Type B pancreatic cell (in vitro differentiated cells): ENCODE measurements at places on chromosomes 1 and 21.
A peak's percentile ranks its signal among the peaks of the same experiment; 100 is the strongest.

DNA sequence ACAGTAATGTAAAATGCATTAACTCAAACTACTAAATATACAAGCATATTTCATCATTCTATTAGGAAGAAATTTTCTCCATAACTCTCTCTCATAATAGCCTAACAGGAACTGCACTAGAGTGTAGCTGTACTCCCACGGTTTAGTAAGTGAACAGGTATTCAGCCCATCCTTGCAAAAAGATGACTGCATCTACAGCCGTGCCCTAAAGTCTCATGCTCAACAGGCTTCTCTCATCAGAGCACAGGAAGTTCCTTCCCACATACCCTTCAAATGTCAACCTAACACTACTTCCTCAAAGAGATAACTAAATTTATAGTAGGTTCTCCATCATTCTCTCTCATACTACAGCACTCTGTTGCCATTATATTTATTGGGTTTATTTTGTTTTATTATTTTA is 251.6 kb downstream of the AKT3 start:
- peaks cover 3% of the 10 kb centered on the region for H3K36me3 ChIP-seq
- no peaks in the 10 kb centered on the region for H3K4me1 ChIP-seq
- H3K27ac ChIP-seq, result peak overlapping the region; percentile 73
- H3K4me3 ChIP-seq, result no peak overlapping the region
- H3K27me3 ChIP-seq, result no peaks in the 10 kb centered on the region

- H3K27me3 ChIP-seq, result no peaks in the 10 kb centered on the region
- H3K27ac ChIP-seq, result no peak overlapping the region
- no peaks in the 10 kb centered on the region for H3K36me3 ChIP-seq
These were observed 20.1 kb upstream of the COL18A1 start for GRCh38 chr21:45384656-45385548.

- peak overlapping the region; percentile 85 for H3K4me3 ChIP-seq
- DNase-seq, result no peak
- H3K4me1 ChIP-seq, result peaks cover 34% of the 10 kb centered on the region
- H3K27ac ChIP-seq, result peak overlapping the region; percentile 79
These were observed 5.8 kb downstream of the CELSR2 start for GRCh38 chr1:109255097-109255651.

GRCh38 chr1:200751717-200752116 is 13.0 kb downstream of the CAMSAP2 start:
- DNase-seq, result no peak
- no peak overlapping the region for H3K4me3 ChIP-seq
- H3K4me1 ChIP-seq, result peaks cover 14% of the 10 kb centered on the region
- peak overlapping the region; percentile 27 for H3K27ac ChIP-seq

DNA sequence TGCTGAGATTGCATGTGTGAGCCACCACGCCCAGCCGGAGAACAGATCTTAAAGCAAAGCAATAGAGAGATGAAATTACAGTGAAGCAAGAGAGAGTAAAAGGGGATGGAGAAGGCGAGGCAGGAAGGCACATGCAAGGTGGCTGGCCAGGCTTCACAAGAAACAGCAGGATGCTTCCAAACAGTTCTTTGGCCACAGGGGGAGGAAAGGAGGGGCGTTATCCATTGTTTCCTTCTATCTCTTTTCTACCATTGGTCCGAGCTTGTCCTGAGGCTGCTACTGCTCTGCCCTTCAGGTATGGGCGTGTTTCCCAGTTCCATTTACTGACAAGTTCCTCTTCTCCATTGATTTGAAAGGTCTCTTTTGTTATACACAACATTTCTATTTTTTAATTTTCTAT is 33.7 kb upstream of the PARP1 start:
- H3K4me1 ChIP-seq, result no peaks in the 10 kb centered on the region
- no peak overlapping the region for H3K27ac ChIP-seq
- H3K36me3 ChIP-seq, result no peaks in the 10 kb centered on the region
